ENCODE measurements at places on chromosomes 11 and 22.

- peak; percentile 4 for DNase-seq
Observed at GRCh38 chr11:64409707-64410403, 50.9 kb downstream of the RPS6KA4 start.

DNA sequence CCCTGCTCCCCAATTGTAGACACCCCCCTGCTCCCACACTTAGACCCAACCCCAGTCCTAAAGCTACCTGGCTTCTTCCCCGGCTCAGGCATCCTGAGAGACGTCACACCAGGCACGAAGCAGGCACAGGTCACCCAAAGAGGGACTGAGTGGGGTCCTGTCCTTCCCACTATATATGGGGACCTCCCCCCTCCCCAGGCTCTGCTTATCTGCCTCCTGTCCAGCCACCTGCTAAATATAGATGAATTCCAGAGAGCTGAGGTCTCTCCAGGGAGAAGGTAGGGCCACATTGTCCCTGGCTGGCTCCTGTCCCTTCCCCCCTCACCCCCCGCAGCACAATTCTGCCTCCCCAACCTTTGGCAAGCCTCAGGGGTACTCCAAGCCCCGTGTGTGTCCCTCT is at the start of gene MYBPC3:
MYBPC3 (minus strand) TSS at position 147 of the 400 bp plus-strand sequence; CDS start at position 92, 55 bp downstream.
- no peak for DNase-seq

- no peak for DNase-seq
Observed at GRCh38 chr11:72778535-72779494, 15.0 kb downstream of the STARD10 start.

- DNase-seq, result no peak
Observed at GRCh38 chr22:41935015-41935351, 8.4 kb upstream of the TNFRSF13C start.

GRCh38 chr11:16771350-16772140 is 33.1 kb downstream of the C11orf58 start:
- no peak for DNase-seq

- DNase-seq, result no peak
Observed at GRCh38 chr22:47816863-47817210, 1054.4 kb downstream of the TBC1D22A start.

DNA sequence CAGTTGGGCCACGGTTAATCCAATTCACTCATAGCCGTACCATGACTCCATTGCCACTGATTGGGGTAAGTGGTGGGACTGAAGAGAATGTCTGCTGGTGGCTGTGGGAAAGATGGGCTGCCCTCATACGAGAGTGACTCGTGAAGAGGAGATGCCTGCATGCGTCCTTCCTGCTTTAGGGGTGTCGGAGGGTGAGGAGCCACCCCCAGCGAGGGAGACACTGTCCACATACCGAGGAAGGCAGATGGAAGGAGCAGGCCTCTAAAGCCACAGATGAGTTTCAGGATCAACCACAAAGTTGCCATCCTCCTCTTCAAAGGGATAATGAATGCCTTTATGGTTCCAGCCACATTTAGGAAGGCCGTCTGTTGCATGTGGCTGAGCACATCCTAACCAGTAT is 83.2 kb downstream of the GRIK4 start:
- DNase-seq, result no peak

DNA sequence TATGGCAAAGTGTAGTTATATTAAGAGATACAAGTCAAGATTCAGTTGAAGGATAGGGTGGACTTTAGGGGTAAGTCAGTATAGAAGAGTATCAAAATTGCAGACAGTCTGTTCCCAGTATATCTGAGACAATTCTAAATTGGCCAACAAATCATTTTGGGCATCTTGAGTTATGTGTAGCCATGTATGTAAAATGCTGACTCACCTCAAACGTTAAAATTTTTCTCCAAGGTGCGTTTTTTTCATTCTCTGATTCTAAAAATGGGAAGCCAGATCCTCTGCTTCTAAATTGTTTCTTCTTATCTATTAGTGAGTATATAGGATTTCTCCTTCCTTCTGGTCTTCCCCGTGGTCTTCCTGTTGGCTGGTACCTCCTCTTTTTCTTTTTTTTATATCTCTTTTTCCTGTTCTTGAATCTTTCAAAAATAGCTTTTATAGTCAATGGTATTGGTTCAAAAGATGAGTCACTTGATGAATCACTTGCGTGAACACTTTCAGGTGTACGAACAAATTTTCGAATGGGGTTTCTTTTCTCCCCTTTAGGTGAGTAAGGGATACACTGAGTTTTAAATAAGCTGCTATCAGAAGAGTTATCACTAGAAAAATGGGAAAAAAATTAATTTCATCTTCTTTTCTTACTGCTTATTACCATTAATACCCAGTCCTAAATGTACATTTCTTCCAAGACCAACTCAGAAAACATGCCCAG is 3.2 kb downstream of the TAF1D start:
- no peak for DNase-seq

DNA sequence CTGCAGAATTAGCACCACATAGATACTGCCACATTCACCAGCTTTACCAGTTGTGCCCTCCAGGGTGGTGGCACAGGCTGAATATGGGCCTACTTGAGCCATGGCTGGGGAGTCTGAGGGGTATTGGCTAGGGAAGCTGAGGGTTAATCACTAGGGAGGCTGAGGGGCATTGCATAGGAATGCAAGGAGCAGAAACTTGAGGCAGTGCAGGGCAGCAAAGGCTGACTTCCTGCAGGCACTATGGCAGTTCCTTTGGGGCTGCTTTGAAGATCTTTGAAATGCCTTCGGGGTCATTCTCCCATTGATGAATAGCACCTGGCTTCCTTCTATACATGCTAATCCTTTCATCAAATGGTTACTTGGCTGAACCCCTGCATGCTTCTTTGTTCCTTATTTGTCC is 171.5 kb downstream of the RCN1 start:
- no peak for DNase-seq

GRCh38 chr11:41868606-41869005 is 409.2 kb upstream of the LRRC4C start:
- no peak for DNase-seq

- DNase-seq, result no peak
Observed at GRCh38 chr11:66728038-66728692, 851 bp downstream of the SPTBN2 start.

GRCh38 chr11:11482730-11483129 is 129.7 kb upstream of the CSNK2A3 start:
- DNase-seq, result no peak

- DNase-seq, result no peak
Observed at GRCh38 chr11:26846227-26846626, 124.4 kb upstream of the SLC5A12 start.

GRCh38 chr11:82747471-82747870 is 13.8 kb upstream of the FAM181B start:
- no peak for DNase-seq

GRCh38 chr11:67561971-67562619 is 21.5 kb upstream of the GSTP1 start:
- DNase-seq, result no peak

DNA sequence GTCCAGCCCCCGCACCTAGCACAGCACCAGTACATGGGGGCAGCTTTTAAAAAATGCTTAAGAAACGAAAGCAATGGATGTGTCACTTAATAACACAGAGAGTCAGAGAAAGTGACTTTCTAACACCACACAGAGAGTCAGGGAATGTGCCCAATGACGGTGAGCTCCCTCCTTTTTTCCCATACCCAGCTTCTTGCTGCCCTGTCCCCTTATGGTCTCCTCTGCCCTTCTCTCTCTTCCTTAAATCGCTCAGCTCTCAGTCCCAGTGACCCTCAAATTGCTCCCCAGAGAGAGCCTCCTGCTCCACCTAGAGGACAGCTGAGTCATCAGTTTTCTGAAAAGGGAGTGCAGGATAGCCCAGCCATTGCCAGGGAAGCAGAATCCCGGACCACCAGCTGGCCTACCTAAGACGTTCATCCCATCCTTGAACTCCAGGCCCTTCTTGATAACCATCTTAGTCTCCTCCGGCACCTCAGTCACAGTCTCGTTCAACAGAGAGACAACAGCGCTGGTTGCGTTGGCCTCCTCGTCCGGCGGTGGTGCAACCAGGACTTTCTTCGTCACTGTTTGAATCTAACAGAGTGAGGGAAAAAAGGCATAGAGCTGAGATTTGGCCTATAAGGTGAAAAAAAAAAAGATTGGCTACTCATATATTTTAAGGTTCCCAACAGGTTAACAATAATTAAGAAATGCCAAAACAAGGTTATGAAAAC is 113.5 kb downstream of the SLC1A2 start:
- DNase-seq, result peak; percentile 64

DNA sequence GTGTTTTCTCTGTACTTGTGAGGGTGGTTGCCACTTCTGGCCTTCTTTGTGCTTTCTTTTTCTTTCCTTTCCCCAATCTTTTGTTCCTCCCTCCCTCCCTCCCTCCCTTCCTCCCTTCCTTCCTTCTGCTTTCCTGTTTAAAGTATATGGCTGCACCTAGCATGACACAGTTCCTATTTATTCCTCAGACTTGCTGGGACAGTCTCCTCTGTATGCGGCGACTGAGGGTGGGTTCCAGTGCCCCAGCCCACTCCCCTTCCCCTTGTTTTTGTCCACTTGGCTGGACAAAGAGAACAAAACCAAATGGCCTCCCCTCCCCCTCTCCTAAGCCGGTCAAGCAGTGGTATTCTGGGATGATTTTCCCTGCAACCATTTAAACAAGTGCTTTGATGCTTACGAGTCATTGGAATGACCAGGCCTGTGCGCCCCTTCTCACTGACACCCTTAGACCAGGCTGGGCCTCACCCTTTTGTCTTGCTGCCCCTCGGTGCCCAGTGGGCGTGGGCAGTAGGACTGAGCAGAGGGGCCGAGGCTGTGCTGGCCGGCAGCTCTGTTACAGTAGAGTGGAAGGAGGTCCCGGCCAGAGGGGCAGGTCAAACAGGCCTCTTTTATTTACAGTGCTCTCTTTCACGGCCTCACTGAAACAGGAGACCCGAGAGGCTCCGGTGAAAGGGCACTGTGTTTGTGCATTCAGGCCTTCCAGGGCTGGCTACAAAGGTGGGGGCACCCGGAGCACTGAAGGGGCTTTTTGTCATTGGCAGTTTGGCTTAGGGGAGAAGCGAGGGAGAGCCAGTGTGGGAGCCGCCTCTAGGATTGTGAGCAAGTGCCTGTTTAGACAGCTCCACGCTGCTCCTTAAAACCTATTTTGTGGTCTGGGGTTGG is 32.2 kb downstream of the ZBTB16 start:
- DNase-seq, result no peak

GRCh38 chr22:49723478-49724029 is 104.1 kb downstream of the BRD1 start:
- no peak for DNase-seq

DNA sequence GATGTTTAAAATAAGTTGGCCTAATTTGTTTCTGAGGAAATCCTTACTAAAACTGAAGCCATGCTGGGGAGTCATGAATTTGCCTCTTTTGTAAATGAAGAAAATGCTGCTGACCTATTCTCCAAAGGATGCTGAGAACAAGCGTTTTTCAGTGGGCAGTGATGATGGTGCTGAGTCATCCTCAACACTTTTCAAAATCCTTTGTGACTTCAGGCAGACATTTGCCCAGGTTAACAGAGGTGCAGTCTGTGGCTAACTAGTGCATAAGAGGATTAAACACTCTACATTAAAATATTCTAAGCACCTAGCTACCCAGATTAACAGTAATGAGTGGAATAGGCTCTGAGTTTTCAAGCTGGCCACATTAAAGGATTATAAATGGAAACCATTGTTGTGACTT is 509.0 kb downstream of the DLG2 start:
- no peak for DNase-seq

DNA sequence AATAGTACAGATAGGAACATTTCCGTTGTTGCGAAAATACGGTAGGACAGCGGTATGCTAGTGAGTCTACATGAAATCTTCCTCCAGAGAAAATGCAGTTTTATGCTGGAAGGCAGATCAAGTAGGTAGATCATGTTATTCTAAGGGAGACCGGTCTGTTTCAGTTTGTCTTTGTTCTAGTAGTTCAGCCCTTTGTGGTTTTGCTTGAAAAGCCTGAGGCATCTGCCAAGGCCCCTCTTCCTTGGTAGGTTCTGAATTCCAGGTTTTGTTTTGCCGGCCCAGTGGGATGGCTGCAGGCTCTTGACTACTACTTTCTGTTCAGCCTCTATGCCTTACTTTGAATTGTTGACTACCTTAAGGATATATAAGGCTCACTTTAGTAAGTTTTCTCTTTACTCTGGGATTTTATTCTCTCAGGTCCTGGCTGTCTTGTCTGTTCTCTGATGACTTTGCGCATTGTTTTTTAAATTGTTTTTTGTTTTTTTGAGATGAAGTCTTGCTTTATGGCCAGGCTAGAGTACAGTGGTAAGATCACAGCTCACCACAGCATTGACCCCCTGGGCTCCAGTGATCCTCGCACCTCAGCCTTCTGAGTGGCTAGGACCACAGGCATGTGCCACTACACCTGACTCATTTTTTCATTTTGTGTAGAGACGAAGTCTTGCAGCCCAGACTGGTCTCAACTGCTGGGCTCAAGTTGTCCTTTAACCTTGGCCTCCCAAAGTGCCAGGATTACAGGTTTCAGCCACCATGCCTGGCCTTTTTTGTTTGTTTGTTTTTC is 53.7 kb downstream of the HIPK3 start:
- no peak for DNase-seq

DNA sequence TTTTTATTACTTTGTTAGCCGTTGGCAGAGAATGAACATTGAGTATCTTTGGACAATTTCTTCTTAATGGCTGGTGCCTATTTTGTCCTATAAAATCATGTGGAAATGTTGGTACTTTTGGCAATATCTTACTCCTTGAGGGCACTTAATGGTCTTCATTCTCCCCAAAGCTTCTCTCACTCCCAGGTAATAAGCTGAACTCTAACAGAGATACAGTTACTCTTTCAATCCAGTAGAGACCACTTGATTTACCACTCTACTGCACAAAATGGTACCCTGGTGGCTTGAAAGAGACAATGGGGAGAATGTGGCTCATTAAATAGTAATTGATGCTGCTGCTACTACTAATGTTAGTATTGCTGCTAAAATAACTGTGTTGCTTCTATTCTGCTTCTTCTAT is 53.0 kb downstream of the MAML2 start:
- no peak for DNase-seq

DNA sequence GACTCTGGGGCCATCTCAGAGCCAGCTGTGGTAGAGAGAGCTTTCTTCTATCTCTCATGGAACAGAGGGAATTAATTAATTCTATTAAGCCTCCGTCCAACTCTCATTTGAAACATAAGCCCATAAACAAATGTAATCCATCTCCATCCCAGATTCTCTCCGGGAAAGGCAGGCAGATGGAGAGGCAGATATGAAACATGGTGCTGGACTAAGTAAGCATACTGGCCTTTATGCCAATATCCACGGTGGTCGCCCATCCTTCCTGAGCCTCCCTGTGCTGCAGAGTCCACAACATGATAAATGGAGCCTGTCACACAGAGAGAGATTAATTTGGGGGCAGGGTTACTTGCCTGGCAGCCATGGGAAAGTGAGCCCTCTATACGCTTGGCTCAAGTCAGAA is 44.8 kb downstream of the PRR5L start:
- no peak for DNase-seq
